NCI-H1105 (cell line): ENCODE measurements at places on chromosomes 16 and 17.

DNA sequence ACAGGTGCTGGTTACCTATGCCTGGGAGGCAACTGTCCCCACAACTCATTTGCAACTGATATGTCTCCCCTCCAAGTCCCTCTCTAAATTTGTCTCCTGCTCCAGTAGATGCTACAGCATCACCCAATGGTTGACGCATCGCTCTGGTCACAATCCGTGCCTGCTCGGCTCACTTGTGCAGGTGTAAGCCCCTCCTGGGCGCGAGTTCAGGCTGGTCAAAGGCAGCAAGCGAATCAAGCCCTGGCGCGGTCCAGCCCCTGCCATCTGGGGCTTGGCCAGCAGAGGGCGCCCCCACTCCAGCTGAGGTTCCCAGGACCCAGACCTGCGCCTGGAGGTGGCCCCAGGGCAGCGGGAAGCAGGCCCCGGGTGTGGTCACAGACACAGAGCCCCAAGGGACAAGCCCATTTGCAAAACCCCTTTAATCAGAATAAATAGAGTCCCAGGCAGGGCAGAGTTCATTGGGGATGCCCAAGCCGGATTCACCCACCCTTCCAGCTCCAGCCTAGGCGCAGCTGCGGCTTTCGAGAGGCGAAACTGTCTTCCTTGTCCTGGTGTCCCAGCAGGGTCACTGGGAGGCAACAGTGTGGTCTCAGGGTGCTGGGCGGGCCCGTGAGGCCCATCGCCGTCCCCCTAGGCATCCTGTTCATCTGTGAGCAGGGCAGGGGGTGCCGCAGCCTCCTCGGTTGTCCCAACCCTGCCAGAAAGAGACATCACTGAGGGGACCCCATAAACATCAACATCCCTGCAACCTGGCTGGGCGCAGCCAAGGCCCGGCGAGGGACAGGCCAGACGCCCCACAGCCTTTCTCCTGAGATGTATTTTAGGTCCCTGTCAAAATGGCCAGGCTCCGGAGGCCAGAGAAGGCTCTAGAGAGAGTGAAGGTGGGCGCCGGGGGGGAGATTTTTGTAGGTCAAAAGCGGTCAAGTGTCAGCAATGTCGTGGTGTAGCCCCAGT is 15.8 kb downstream of the TMC6 start:
- peak; percentile 58 for DNase-seq

GRCh38 chr16:20099375-20099774 is 25.7 kb upstream of the GPR139 start:
- DNase-seq: no peak

GRCh38 chr17:16287563-16288027 is 65.7 kb downstream of the CENPV start:
- DNase-seq: no peak

- DNase-seq: no peak
Observed at GRCh38 chr17:53122966-53123365, 699.8 kb upstream of the KIF2B start.

DNA sequence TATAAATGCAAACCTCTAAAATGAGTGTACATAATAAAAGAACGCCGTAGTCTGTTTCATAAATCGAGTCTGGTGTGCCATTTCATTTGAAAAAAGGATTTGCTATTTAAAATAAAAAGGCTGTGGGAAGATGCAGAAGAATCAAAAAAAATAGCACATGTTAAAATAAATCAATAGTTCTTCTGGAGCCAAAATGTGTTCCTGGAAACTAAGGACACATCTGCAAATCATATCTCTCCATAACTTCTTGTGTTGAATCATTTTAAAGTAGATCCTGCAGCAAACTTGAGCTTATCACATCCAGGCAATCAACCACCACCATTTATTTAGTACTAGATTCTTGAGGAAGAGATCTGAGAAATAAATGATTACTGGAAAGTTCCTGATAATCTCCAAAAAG is 29.0 kb downstream of the XPO6 start:
- DNase-seq: no peak

DNA sequence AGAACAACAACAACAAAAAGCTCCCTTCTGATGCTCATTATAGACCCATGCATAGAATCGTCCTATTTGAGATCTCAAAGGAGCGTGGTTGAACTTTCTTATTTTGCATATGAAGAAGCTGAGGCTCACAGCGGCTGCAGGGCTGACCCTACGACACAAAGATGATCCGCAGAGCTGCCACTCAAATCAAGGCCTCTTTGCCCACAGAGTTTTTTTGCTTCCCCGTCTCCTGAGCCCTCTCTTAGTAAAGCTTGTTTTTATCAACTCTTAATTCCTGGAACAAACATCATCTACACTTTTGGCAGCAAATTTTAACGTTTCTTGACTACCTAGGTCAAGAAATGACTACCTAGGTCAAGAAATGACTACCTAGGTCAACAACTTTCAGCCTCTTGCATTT is 73.7 kb downstream of the C16orf95 start:
- DNase-seq: no peak

DNA sequence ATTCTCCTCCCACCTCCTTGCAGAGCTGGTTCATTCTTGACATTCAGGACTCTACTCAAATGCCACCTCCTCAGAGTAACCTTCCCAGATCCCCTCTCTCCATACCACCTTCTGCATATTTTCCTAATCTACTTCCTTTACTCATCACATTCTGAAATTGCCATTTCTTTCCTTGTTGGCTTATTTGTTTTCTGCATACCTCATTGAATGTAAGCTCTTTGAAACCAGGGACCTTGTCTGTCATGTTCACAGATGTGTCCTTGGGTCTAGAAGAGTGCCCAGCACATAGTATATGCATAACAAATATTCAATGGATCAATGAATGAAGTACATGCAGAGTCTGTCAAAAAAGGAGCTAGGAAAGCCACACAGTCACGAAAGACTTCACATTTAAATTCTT is 7.8 kb upstream of the LONP2 start:
- no peak for DNase-seq

GRCh38 chr16:15946257-15947044 is 3.0 kb upstream of the ABCC1 start:
- no peak for DNase-seq

GRCh38 chr17:29358416-29358815 is 31.7 kb upstream of the TAOK1 start:
- DNase-seq: no peak

DNA sequence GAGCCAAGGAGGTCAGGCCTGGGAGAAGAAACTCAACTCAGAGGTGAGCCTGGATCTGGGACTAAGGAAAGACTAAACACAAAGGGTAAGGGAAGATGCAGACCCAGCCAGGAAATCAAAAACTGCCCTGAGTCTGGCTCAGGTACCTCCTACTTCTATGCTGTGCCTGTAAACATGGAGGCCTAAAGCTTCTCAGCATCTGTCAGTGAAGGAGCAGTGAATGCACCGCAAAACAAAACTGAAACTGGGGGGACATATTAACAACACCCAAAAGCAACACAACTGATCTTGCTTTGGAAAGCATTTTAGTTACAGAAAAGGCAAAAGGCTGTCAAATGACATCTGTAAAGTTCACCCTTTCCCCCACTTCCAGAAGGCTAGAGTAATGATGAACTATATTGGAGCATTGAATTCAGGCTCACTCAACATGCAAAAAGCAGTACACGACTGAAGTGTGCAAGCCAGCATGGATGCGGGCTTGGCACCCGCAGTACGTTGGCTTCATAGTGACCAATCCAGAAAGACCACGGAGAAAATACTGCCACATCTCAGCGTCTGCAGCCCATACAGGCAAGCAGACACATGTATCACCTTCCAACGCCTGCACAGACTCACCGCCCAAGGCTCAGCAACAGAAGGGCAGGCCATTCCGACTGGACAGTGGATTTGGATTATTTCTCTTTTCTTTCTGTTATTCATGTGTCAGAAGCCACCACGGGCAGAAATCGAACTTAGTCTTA is 3.8 kb downstream of the TBC1D16 start:
- no peak for DNase-seq

GRCh38 chr16:62137996-62138395 is 101.8 kb upstream of the CDH8 start:
- DNase-seq: no peak

DNA sequence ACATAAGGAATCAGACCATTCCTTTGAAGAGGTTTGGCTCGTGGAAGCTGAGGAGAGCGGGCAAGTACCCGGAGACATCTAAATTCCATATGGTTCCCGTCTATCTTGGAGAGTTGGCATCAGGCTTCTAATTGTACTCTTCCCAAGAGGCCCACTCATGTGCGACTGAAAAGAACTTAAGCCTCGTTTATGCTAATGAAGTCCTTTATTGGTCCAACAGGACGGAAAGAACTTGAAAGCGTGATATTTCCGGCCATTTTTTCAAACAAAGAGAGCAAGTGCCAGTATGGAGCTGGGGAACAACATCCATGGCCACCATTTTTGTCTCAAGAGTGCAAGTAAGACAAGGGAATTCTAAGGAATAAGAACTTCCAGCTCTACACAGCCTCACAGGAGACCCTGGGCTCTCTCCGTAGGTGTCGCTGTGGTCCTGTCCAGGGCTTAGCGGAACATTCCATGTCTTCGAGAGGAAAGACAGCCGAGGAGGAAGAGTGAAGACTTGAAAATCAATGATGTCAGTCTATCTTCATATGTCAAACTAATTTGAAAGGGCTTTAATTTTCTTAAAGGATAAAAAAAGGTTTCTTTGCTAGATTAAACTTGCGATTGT is 566.0 kb upstream of the PSMD7 start:
- no peak for DNase-seq

GRCh38 chr16:4306470-4307214 is 9.2 kb upstream of the GLIS2 start:
- peak; percentile 47 for DNase-seq

- DNase-seq: peak; percentile 53
Observed at GRCh38 chr17:36482611-36483504, 3.6 kb upstream of the ZNHIT3 start.

- DNase-seq: no peak
Observed at GRCh38 chr16:87550495-87550961, 51.8 kb upstream of the JPH3 start.
